ENCODE measurements at places on chromosomes 16 and 17.

GRCh38 chr16:75476817-75477216 lies 12.3 kb upstream of the TMEM170A start:
- DNase-seq, result no peak

- DNase-seq, result no peak
These were observed 425 bp downstream of the SGSH start for GRCh38 chr17:80219763-80220053.

GRCh38 chr17:13410874-13411273 lies 190.9 kb downstream of the HS3ST3A1 start:
- no peak for DNase-seq

DNA sequence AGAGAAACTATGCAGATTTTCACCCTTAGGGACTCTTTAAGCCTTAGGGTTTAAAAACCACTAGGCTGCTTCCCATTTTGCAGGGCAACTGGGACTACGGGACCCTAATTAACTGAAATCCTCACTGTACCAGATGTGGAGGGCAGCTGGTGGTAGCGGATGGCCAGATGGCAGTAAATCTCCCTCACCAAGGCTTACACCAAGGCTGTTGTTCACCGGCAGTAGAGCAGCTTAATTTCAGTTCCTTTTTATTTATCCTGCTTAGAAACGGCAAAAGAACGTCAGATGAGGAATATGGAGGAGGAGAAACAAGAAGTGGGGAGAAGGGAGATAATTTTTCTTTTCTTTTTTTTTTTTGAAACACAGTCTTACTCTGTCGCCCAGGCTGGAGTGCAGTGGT lies 6.5 kb downstream of the ABHD15 start:
- no peak for DNase-seq

GRCh38 chr16:66617728-66618127 lies 13.2 kb downstream of the CMTM3 start:
- DNase-seq, result no peak

DNA sequence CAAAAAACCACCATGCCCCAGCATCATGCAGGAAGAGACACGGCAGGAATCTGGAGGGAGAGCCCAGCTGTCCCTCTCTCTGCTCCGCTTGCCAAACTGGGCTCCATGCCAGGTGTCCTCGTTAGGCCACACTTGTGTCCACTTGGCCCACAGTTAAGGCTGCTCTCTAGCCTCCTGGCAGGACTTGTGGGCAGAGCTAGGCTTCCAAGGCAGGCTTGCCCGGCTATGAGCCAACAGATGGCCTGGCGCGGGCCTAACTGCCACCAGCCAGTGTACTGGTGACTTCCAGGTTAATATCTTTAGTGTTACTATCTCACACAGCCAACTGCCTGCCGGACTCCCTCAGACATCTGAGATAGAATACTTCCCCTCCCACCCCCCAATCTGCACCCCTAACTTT lies 10.6 kb downstream of the ATP6V0D1 start:
- DNase-seq, result no peak

GRCh38 chr17:73184136-73184993 lies 8.5 kb upstream of the COG1 start:
- no peak for DNase-seq

DNA sequence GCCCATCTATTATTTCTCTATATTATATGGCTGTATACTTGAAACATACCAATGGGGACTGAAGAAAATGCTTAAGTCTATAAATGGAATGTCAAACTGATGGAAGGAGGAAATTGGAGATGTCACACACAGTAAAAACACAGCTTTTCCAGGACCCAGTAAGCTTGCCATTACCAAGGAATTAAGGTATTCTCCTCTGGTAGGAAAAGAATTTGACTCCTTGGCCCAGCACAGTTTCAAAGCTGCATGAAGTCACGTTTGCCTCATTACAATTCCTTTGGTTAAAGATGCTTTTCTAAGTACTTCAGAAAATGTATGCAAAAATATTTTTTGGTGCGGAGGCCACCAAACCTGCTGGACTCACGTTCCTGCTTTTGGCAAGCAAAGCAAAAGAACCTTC lies 48.5 kb downstream of the CDH13 start:
- no peak for DNase-seq

DNA sequence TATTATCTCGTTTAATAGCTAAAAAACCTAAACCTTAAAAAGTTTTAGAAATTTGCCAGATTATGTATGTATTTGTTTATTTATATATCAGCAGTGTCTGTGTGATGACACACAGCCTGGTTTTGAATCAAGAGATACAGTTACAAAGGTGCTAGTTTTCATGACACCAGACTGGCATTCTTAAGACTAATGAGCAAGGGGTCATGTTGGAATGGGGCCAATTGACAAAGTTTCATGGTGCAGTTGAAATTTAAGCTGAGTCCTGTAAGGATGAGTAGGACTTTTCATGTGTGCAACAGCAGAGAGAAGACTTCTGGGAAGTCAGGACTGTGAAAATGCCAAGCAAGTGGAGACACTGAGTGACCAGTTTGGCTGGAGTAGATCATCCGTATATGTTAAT lies 3.2 kb upstream of the KRT10 start:
- no peak for DNase-seq

GRCh38 chr16:28191364-28191960 lies 20.3 kb downstream of the XPO6 start:
- no peak for DNase-seq

DNA sequence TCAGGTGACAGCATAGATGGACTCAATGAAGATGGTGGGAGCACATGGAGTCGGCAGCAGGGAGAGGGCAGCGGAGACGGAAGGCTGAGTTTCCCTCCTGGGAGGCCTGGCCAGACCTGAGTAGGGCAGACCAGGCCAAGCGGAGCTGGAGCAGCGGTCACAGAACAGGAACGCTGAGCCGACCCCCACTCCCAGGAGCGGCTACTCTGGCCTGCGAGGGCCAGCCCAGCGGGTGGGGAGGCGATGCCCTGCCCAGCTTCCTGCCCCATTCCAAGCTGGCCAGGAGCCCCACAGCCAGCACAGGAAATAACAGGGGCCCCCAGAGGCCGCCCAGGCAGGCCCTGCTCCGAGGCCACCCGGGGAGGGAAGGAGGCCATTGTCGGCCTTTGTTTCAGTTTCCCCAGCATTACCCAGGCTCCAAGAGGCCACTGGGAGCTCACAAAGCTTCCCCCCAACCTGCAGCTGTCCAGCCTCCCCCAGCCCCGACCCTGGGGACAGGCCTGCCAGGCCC lies 79.8 kb downstream of the ZNF423 start:
- DNase-seq, result no peak

- no peak for DNase-seq
These were observed 44.0 kb downstream of the UBN1 start for GRCh38 chr16:4891097-4891885.

- no peak for DNase-seq
These were observed 9.3 kb downstream of the SAMD14 start for GRCh38 chr17:50120475-50121253.

- no peak for DNase-seq
These were observed 725.7 kb upstream of the GOT2 start for GRCh38 chr16:59459806-59460205.

GRCh38 chr16:89392881-89393737 lies 97.3 kb downstream of the ANKRD11 start:
- DNase-seq, result no peak

DNA sequence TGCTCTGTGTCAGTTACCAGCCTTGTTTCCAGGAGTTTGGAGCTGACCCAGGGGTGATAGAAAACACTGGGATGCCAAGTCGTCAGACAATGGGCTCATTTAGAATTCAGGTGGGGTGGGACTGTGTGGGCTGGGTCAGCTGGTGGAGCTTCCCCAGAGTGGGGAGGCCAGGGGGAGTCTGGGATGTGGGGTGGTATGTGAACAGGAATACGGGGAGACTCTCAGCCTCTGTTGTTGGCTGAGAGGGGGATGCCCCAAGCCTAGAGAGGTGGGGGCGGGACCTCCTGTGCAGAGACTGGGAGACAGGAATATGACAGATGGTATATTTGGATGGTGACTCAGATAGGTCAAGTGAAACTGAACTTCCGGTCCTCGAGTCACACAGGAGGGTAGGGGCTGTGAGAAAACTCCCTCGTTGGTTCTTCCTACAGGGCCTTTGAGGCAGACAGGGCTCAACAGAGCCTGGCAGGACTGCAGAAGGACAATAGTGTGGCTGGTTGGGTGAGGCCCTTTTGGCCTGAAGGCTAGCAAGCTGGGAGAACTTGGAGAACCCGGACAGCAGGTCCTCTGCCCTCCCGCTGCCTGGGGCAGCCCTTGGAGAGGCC lies 23.7 kb downstream of the CDH1 start:
- no peak for DNase-seq

GRCh38 chr16:75535211-75535843 lies 581 bp downstream of the CHST5 start:
- no peak for DNase-seq

GRCh38 chr17:62910277-62910676 lies 55.8 kb upstream of the TANC2 start:
- no peak for DNase-seq

DNA sequence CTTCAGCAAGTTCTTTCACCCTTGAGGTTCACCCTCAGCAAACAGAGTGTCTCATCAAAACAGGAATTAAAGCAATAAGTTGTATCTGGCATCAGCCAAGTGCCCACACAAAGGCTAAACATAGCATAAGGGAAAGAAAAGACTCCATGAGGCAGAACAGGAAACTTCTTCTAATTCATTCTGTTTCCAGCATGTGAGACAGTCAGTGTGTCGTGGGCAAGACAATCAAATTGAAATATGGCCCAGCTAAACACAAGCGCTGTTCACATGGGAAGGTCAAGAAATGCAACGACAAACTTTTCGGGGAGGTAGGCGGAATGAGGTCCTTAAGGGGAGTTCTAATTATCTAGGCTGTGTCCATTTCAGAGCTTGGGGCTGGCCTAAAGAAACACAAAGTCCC lies 393.4 kb downstream of the HAPSTR1 start:
- DNase-seq, result no peak

DNA sequence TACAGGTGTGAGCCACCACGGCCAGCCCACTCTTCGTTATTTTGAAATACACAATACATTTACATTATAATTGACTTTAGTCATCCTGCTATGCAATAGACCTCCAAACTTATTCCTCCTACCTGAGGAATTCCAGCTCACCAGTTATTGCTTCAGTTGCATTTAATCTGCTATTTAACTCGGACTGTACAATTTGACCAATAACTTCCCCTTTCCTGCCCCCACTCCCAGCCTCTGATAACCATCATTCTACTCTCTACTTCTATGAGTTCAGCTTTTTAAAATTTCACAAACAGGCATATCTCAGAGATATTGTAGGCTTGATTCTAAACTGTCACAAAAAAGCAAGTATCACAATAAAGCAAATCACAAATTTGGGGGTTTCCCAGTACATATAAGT lies 157.0 kb downstream of the COPRS start:
- DNase-seq, result no peak

DNA sequence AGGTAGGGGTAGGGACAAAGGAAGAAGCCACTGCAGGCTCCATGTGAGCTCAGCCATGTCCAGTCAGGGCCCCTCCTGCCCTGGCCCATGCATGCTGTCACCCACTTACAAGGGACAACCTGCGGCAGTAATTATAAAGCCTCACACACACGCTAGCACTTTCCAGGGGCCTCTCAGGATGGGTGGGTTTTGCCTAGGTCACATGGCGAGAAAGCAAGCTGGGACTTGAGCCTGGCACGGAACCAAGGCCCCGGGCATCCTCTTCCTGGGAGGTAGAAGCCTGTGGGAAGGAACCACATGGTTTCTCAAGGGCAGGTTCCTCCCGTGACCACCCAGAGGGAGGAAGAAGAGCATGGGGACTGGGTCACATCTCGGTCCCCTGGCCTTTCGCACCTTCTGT lies 7.0 kb downstream of the ZNF319 start:
- no peak for DNase-seq

DNA sequence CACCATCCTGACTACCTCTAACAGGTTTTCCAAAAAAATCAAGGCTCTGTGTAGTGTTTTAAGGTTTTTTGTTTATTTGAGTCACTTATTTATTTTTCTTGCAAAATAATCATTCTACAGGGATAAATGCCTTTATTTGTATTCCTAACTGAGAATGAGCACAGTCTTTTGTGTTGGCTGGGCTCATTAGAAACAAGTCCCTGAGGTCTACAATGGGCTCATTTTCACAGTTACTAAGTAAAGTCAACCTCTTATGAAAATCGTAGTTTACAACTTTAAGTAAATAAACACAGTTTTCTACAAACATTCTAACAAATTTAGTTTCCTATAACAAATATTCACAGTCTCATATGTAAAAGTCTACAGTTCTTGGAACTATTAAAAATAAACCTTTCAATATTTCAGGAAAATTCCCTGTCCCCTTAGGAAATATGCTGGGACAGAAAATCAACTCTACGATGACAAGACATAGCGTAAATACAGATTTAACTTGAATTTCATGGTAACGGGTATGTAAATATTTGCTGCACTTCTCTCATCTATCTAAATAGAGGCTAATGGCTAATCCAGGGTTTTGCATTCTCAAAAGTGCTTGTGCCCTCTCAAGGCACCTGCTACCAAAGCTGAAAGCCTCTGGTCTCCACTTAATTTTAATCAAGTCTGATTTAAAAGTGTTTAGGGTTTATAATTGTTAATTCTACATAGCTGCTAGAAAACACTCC lies 31.5 kb upstream of the CDH5 start:
- no peak for DNase-seq

- DNase-seq, result no peak
These were observed 61.1 kb downstream of the ADAMTS18 start for GRCh38 chr16:77373726-77374125.

DNA sequence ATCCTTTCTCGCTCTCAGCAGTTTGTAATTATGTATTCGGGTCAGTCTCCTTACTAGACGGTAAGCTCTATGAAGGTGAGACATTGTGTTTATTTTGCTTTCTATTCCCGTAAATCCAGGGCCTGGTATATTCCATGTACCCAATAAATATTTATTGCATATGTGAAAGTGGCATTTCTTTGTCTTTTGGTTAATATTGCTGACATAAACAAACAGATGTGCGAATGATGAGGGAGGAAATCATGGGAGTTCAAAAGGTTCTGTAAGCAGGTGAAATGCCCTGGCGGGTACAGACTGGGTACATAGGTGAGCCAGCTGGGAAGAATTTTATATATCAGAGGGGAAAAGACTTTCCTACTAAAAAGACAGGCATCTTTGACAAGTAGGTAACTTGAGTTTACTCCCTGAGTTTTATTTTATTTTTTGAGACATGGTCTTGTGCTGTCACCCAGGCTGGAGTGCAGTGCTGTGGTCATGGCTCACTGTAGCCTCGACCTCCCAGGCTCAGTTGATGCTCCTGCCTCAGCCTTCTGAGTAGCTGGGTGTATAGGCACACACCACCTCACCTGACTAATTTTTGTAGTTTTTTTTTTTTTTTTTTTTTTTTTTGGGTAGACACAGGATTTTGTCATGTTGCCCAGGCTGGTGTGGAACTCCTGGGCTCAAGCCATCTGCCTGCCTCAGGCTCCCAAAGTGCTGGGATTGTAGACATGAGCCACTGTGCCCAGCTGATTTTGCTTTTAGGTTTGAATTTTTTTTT lies 5.7 kb upstream of the METTL9 start:
- DNase-seq, result no peak

DNA sequence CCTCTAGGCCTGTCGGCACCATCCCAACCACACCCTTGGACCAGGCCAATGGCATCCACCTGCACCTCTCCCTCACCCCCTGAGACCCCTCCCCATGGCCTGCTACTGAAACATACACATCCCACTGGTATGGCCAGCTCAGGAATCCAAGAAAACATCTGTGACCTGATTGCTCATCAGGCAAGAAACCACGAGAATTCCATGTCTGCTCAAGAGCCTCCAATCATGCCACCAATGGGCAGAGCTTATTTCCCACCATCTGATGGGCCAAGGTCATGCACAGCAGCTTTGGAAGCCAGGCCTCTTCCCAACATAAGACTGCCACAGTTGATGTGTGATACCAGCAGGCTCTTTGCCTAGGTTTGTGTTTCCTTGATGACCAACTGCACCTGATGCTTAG lies 190.1 kb downstream of the C16orf78 start:
- no peak for DNase-seq

Measured in T-cell (primary cell).